Foreskin keratinocyte (primary cell): ENCODE measurements at places on chromosomes 16 and 17. TPM values are rescaled to one million over a fixed set of nuclear protein-coding genes. Genes with fewer than 3 reads are reported as not detected.

The ADAD2 gene
- total RNA-seq: not detected in 2 replicates

The IFI35 gene
- 36.3 and 40.6 TPM in 2 replicates for total RNA-seq

The PIRT gene
- total RNA-seq: not detected in 2 replicates

The CCDC47 gene
- 64.2 and 77.0 TPM in 2 replicates for total RNA-seq

The SECTM1 gene
- total RNA-seq: 5.0 and 6.6 TPM in 2 replicates

The RRAD gene
- 1.5 and 2.2 TPM in 2 replicates for total RNA-seq
